ENCODE measurements at places on chromosomes 6 and 20.

DNA sequence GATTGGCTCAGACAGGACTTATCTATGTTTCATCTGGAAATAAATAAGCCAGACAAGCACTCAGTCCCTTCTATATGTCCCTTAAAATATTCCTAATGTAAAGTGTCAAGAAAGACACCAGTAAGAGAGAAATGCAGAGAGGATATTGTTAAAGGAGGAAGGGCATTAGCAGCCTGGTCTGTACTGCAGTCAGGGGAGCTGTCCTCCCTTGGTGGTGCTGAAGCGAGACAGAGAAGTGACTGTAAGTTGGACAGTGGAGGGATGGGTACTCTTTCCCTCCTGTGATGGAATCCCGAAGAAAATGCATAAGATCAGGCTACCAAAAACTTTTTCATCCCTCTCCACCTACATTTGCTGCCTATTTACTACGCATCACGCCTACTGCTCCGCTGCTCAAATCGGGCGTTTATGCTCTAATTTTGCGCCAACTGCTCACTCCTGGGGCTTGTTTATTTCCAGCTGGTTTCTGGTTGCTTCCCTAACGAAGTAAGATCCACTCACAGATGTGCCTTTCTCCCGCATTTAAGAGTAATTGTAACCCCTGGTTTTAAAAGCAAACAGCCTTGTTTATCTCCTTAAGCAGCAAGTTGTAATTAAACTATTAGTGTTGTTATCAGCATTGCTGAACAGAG, 35.2 kb downstream of the PHACTR1 start:
- no peak overlapping the region for H3K27ac ChIP-seq
- peak; percentile 66 for DNase-seq
- H3K36me3 ChIP-seq: no peaks in the 10 kb centered on the region
- peaks cover 37% of the 10 kb centered on the region for H3K27me3 ChIP-seq

DNA sequence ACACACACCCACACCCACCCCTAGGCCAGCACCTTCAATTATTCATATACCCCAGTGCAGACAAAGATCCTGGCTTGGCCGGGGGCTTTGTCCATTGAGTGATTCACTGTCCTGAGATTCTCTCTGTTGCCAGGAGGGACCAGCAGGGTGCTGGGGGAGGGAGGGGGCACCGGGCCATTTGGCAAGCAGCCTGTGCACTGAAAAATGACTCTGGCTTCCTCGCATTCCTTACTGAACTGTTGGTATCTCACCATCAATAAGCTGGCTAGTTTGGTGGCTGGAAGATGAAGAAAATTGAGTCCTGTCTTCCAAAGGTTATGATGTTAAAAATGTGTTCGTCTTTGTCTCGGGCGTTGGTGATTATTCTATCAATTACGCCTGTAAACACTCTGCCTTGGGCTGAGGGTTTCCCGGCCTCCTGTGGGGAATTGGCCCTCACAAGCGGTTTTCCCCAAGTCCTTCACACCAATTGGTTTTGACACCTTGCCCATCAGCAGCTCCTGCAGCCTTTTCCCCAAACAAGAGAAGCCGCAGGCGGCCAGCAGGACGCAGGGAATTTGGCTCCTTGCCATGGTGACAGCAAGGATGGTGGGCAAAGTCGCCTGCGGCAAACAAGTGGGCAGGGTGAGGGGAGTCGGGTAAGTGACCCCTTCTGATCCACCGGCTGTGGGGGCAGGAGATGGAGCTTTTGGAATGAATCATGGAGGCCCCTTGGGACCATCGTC, 4.9 kb downstream of the VSTM2L start:
- no peaks in the 10 kb centered on the region for H3K27me3 ChIP-seq
- DNase-seq: peak; percentile 84
- H3K36me3 ChIP-seq: peaks cover 11% of the 10 kb centered on the region

- DNase-seq: peak; percentile 74
- no peak overlapping the region for H3K27ac ChIP-seq
- no peaks in the 10 kb centered on the region for H3K36me3 ChIP-seq
- H3K27me3 ChIP-seq: no peaks in the 10 kb centered on the region
- no peaks in the 10 kb centered on the region for H3K4me1 ChIP-seq
- H3K4me3 ChIP-seq: no peak overlapping the region
Measured at GRCh38 chr6:132648356-132648755, 10.6 kb downstream of the TAAR1 start.

DNA sequence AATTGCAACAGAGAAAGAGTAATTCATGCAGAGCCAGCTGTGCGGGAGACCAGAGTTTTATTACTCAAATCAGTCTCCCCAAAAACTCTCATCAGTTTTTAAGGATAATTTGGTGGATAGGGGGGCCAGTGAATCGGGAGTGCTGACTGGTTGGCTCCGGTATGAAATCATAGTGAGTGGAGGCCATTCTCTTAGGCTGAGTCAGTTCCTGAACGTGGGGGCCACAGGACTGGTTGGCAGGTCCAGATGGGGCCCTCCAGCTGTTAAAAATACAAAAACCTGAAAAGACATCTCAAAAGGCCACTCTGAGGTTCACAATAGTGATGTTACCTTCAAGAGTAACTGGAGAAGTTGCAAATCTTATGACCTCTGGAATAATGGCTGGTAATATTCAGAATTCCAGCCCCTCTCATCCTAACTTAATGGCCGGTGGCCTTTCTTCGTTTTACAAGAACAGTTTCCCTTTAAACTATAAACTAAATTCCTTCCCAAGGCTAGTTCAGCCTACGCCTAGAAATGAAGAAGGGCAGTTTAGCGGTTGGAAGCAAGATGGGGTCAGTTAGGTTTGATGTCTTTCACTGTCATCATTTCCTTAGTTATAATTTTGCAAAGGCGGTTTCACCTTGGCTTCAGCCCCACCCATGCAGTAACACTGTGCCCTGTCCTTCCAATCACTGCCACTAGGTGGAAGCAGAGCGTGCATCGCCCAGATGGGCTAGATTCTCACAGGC, 6.8 kb upstream of the MICA start:
- H3K36me3 ChIP-seq: peaks cover 11% of the 10 kb centered on the region
- H3K4me3 ChIP-seq: no peak overlapping the region
- peak; percentile 84 for DNase-seq
- peaks cover 12% of the 10 kb centered on the region for H3K4me1 ChIP-seq

DNA sequence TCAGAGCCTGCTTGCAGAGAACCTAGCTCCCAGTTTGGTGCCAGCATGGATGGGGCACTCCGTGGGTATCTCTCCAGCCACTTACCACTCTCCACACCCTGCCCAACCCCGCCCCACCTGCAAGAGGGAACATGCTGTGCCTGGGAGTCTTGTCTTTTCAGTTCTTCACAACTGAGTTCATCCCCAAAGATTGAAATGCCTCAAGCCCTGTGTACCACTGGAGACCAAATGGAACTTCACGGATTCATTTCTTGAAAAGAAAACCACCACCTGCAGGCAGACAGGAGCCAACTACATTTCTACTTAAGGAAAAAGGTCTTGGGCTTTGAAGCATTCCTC, 50.1 kb downstream of the TRERF1 start:
- H3K36me3 ChIP-seq: peaks cover 6% of the 10 kb centered on the region
- no peaks in the 10 kb centered on the region for H3K27me3 ChIP-seq

GRCh38 chr20:16257021-16257420, 316.2 kb downstream of the KIF16B start:
- no peak for DNase-seq
- H3K36me3 ChIP-seq: no peaks in the 10 kb centered on the region
- no peak overlapping the region for H3K27ac ChIP-seq

DNA sequence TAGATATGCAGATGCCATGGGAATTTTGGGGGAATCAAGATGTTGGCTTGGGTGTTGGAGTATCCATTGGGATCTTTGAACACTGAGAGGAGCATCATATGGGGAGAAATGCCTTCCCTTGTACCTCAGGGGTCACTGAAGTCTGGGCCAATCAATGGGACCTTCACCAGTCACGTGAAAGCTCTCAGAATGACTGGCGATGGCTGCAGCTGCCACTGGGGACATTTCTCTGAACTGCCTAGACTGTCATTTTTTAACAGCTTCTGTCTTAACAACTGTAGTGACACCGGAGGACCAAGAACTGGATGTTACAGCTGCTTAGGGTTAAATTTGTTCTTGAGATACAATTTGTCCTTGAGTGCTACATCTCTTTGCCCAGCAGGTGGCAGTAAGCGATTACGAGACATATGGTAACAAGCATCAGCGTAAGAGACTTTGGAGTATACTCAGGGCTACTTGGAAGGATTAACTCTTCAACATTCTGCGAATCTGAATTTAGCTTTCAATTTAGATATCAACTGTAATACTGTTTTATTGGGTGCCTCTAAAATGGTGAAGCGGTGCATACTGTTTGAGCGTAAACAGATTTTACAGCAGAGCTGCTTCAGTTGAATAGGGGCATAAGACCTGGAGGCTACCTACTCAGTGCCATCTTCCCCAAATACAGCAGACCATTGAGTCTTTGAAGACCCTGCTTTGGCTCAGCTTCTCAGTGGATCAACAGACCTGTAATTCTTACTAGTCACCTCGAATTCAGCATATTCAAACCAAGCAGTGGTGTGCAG, 36.0 kb downstream of the CCN2 start:
- no peaks in the 10 kb centered on the region for H3K4me1 ChIP-seq
- H3K27me3 ChIP-seq: peaks cover 27% of the 10 kb centered on the region
- H3K27ac ChIP-seq: no peak overlapping the region
- no peak overlapping the region for H3K4me3 ChIP-seq
- no peaks in the 10 kb centered on the region for H3K36me3 ChIP-seq

GRCh38 chr6:3163248-3163594, 5.9 kb upstream of the TUBB2A start:
- H3K27ac ChIP-seq: peak overlapping the region; percentile 59
- no peaks in the 10 kb centered on the region for H3K27me3 ChIP-seq
- no peaks in the 10 kb centered on the region for H3K36me3 ChIP-seq
- peaks cover 5% of the 10 kb centered on the region for H3K4me1 ChIP-seq
- DNase-seq: peak; percentile 16

- H3K36me3 ChIP-seq: no peaks in the 10 kb centered on the region
- DNase-seq: no peak
Measured at GRCh38 chr6:76435174-76435573, 362.7 kb upstream of the IMPG1 start.

- H3K4me3 ChIP-seq: no peak overlapping the region
- no peaks in the 10 kb centered on the region for H3K27me3 ChIP-seq
- no peaks in the 10 kb centered on the region for H3K4me1 ChIP-seq
- no peak for DNase-seq
Measured at GRCh38 chr6:5782783-5783547, 223.8 kb downstream of the NRN1 start.

DNA sequence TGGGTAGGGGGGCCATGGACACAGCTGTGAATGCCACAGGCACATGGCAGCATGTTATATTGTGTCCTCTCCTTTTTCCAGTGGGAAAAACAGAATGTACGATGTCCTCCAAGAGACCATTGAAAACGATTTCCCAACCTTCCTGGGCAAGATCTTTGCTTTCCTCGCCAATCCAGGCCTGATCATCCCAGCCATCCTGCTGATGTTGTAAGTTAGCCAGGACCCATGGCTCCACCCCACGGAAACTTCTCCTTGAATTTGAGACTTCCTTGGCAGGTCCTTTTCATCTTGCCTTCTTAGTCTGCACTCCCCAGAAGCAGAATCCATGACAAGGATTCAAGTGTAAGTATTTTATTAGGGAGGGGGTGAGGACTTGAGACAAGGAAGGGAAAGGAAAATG, 28.2 kb upstream of the NOP56 start:
- no peak overlapping the region for H3K4me3 ChIP-seq
- H3K4me1 ChIP-seq: peaks cover 14% of the 10 kb centered on the region
- DNase-seq: no peak
- H3K36me3 ChIP-seq: no peaks in the 10 kb centered on the region

- peak; percentile 4 for DNase-seq
- H3K4me1 ChIP-seq: no peaks in the 10 kb centered on the region
- H3K27ac ChIP-seq: no peak overlapping the region
- no peaks in the 10 kb centered on the region for H3K36me3 ChIP-seq
Measured at GRCh38 chr20:9409352-9409751, 105.0 kb upstream of the LAMP5 start.

GRCh38 chr6:75843396-75843795, 94.4 kb downstream of the MYO6 start:
- no peak overlapping the region for H3K27ac ChIP-seq
- peaks cover 21% of the 10 kb centered on the region for H3K36me3 ChIP-seq
- H3K27me3 ChIP-seq: no peaks in the 10 kb centered on the region
- DNase-seq: no peak

GRCh38 chr20:1308067-1308701, 20.8 kb downstream of the SDCBP2 start:
- no peaks in the 10 kb centered on the region for H3K27me3 ChIP-seq
- peaks cover under 1% of the 10 kb centered on the region for H3K4me1 ChIP-seq

- no peak for DNase-seq
- no peak overlapping the region for H3K27ac ChIP-seq
- H3K4me1 ChIP-seq: peaks cover 19% of the 10 kb centered on the region
- no peak overlapping the region for H3K4me3 ChIP-seq
- no peaks in the 10 kb centered on the region for H3K27me3 ChIP-seq
Measured at GRCh38 chr6:22878706-22879105, 309.3 kb downstream of the HDGFL1 start.

GRCh38 chr6:136604928-136605510, 54.8 kb upstream of the MAP7 start:
- H3K4me3 ChIP-seq: no peak overlapping the region
- H3K36me3 ChIP-seq: peaks cover 13% of the 10 kb centered on the region
- DNase-seq: no peak
- H3K27me3 ChIP-seq: no peaks in the 10 kb centered on the region

GRCh38 chr20:43899274-43900120, 15.2 kb upstream of the TOX2 start:
- H3K27ac ChIP-seq: no peak overlapping the region
- H3K27me3 ChIP-seq: no peaks in the 10 kb centered on the region
- no peaks in the 10 kb centered on the region for H3K4me1 ChIP-seq
- no peak overlapping the region for H3K4me3 ChIP-seq
- no peaks in the 10 kb centered on the region for H3K36me3 ChIP-seq

DNA sequence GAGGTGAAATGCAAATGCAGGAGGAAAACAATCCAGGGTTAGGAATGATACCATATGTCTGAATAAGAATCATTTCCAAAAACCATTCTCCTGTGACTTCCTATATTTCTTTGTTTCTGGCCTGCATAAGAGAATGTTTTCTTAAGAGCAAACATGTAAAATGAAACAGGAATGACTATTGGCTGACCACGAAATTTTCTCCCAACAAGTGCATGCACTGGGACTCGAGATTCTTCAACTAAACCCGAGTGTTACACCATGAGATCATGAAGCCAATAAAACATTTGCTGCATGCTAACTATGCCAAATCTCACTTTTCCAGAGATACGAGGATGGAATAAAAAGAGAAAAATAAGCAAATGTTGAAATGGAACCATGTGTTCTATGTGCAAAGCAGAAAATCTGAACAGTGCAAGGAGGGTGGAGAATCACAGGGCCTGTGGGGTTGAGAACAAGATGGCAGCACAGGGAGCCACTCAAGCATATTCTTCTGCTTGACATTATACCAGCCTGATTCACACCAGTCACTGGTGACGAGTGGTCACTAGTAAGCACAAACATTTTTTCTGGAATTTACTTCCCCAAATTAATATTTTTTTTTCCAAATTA, 212.2 kb upstream of the FOXA2 start:
- H3K27ac ChIP-seq: peak overlapping the region; percentile 5
- H3K4me3 ChIP-seq: no peak overlapping the region
- DNase-seq: no peak
- no peaks in the 10 kb centered on the region for H3K27me3 ChIP-seq
- peaks cover 45% of the 10 kb centered on the region for H3K4me1 ChIP-seq
- H3K36me3 ChIP-seq: no peaks in the 10 kb centered on the region

Measured in MCF 10A (cell line).